ENCODE measurements at places on chromosomes 16 and 17. TPM values are rescaled to one million over a fixed set of nuclear protein-coding genes. Genes with fewer than 3 reads are reported as not detected.

DNA sequence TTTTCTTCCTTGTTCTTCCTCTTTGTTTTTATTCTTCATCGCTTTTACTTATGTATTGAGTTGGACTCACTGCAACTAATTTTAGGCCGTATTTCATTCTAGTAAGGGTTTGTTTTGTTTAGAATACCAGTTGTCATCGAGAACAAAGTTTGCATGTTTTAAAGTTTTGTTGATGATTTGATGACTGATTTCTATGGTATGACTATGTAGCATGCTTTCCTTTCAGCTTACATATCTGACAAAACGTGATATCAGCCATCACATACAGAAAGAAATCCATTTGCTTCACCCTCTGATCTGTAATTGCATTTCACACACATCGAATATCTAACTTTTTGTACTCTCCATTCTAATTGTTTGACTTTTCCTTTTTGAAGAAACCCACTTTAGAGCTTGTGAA, 4.0 kb downstream of the PRKCA start:
- no peak for DNase-seq

GRCh38 chr16:77705351-77705750, 17.0 kb upstream of the NUDT7 start:
- no peak for DNase-seq

- DNase-seq = no peak
Measured at GRCh38 chr16:56269811-56270684, 78.8 kb downstream of the GNAO1 start.

DNA sequence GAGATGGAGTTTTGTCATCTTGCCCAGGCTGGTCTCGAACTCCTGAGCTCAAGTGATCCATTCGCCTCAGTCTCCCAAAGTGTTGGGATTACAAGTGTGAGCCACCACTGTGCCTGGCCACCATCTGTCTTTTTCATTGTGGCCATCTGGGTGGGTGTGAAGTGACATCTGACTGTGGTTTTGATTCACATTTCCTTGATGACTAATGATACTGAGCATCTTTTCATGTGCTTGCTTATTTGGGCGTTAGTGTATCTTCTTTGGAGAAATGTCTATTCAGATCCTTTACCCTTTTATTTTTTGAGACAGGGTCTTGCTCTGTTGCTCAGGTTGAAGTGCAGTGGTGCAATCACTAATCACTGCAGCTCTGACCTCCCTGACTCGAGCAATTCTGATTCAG, 53.9 kb upstream of the ERN1 start:
- peak; percentile 67 for DNase-seq

DNA sequence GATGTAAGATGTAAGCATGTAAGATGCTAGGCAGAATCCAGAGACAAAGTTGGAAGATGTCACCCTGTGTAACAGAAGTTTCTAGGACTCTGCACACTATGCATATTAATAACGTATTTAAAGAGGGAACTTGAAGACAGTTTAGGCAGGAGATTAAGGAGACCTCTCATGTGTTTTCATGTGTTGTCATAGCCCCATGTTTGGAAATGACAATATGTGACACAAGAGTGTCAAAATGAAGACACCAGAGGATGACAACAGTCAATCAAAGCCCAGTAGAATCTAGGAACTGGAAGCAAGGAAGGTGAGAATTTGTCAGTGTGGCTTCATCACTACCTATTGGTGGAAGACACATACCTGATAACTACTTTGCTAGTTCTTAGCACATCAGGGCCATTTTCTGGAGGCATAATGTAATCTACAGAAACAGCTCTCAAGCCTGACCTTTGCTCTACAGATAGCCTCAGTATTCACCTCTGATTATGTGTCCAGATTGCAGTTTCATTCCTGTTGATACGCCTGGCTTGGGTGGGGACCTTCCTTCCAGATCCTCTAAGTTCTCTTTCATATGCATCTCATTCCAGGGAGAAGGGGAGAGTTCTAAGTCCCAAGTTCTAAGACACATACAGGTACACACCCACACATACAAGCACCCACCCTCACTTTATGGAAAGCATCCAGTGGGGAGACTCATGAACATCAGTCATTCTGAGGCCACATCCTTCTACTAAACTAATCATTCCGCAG, 26.3 kb downstream of the PMP22 start:
- DNase-seq = no peak

GRCh38 chr17:3040882-3041281, 22.5 kb downstream of the OR1D5 start:
- no peak for DNase-seq

DNA sequence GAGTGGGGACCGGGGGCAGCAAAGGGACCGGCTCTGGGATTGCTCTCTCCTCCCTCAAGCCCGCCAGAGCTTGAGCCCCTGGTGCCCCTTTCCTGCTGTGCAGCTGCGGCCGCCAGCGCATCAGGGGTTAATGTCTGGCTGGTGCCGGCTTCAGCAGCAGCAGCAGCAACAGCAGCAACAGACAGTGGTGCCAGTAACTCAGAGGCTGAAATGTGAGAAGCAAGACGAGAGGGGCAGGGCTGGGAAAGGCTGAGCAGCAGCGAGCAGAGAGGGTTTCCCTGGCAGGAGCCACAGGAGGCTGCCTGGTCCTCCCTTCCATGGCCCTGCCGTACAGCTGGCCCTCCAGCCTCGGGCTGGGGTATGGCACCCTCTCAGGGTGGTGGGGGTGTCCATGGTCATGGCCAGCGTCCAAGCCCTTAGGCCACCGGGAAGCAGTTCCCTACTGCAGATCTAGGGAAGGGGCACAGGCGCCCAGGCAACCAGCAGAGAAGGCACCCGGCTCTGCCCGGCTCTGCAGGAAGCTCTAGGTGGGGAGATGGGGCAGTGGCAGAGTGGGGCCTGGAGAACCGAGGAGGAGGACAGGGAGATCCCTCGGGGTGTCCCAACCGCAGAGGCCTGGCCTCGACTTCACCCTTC, 21.1 kb upstream of the TFAP4 start:
- DNase-seq = no peak

DNA sequence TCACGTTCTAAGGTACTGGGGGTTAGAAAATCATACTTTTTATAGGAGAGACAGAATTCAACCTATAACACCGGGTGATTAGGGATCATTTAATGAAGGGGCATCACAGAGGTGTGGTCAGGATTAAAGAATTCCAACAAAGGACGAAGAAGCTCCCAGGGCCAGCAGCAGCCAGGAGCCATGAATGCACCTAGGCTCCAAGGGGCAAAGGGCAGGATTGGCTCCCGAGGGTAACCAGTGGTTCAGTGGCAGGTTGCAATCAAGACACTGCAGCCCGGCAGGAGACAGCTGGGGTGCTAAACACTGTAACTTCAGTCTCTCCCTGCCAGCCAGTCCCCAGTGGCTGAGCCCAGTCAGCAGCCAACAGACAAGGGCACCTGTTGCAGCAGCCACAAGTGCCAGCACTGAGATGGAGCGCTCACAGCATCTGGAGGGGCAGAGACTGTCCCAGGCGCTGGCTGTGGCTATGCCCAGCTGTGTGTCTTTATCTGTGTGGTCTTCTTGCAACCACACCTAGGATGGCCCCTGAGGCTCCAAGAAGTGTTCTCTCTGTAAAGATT, 23.9 kb downstream of the DHRS7C start:
- no peak for DNase-seq

- DNase-seq = no peak
Measured at GRCh38 chr17:32777922-32778321, 99.0 kb downstream of the MYO1D start.

DNA sequence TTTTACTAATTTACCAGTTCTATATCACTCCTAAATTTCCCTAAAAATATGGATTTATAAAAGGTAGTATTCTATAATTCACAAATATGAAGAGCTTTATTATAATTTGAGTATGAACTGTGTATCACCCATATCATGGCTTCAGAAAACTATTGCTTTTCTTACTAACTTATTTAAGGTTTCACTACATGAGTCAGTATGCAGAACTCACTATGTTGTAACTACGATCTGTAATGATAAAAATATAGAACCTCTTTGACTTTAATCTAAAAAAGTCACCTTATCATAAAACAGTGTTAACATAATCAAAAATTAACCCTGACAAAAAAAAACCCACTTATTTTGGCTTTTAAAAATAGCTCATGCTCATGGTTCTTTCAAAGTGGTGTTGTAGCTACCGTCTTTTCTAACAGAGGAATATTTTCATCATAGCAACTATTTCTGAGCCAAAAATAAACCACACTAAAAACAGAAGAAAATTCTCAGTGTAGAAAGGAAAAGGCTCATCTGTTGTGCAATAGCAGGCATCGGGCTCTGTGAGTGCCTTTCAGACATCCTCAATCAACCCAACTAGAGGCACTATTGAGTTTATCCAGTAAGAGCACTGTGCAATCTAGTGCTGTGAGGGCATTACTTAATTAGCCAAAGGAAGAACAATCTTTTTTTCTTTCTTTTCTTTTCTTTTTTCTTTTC, 42.1 kb downstream of the ITGAM start:
- DNase-seq = no peak

DNA sequence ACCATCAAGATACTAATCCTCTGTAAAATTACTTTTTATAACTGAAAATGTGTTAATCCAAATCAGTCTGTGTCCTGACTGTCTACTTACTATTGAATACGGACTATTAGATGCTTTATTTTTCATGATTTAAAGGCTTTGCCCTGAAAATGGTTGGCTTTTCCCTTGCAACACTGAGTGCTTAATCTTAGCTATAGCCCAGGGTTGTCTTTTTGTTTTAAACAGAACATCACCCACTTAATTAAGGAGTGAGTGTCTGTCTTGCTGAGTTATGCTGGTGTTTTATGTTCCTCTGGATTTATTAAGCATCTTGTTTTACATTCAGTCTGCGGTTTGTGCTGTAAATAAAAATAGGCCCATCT, 11.0 kb downstream of the FTO start:
- no peak for DNase-seq

Gene APOBR
- 2.9 TPM for total RNA-seq

Gene TPSAB1
- total RNA-seq = 0.77 TPM

Gene KRTAP9-4
- total RNA-seq = not detected

Gene CLEC19A
- total RNA-seq = not detected
